CD8-positive, alpha-beta memory T cell (primary cell): ENCODE measurements at places on chromosomes 4 and X.

DNA sequence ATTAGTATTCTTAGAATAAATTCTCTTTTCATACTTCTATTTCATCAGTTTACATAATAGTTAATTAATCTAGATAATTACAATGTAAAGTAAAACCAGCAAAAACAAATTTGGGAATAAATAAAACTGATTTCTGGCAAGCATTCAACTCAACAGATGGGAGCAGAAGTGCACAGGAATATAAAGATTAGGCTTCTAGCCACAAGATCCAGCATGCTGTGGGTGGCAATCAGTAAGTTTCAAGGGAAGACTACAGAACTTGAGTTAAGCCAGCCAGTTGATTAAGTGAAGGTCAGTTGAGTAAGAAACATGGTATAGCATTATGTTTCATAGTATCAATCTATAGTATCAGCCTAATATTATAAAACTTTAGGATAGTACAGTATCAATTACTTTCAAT is 324.2 kb upstream of the AADAT start:
- DNase-seq: no peak

- no peak for DNase-seq
Measured at GRCh38 chrX:84339507-84340364, 151.7 kb upstream of the RPS6KA6 start.

DNA sequence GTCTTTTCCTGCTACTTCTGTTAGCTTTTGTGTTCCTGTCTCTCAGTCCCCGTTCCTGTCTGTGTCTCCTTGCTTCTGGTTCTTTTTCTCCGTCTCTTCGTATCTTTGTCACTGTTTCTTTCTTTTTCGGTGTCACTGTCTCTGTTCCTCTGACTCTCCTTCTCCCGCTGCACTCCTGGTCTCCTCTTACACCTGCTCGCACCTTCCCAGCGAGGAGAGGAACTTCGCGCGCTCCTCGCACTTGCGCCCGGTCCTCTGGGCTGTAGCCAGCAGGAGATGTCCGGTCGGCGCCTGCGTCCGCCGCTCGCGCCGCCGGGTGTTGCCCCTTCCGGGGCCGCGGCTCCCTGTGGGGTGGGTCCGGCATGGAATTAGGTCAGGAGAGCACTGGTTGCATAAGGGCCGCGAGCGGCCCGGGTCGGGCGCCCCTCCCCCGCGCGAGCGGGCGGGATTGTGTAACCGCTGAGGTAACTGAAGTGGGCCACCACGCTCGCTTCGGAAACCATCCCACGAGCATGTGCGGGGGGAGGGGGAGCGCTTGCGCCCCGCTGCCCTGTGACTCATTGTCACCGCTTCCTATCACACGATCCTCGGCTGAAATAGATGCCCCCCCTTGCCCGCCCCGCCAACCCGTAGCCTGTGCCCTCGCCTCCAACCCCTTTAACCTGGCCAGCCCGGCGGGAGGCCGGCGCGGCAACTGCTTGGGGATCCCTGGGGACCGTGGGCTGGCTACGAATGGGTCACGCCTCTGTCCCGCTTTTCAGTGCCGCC is 1.6 kb downstream of the LONRF3 start:
- DNase-seq: peak; percentile 35

DNA sequence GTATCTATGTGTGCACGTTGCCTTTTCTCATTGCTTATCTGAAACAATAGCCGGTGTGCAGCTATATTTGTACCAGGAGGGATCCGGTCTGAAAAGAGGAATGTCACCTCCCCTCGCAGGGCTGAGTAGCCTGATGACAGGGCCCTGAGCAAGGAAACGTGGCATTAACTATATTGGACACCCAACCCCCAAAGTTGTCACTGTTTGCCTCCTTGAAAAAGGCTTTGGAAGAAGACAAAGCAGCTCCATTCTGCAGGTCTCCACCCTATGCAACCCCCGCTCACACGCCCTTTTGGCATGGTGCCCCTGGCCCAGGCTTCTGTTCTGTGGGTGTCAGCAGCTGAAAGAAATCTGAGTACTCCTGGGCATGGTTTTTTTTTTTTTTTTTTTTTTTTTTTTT is 8.2 kb downstream of the PRRG3 start:
- no peak for DNase-seq

DNA sequence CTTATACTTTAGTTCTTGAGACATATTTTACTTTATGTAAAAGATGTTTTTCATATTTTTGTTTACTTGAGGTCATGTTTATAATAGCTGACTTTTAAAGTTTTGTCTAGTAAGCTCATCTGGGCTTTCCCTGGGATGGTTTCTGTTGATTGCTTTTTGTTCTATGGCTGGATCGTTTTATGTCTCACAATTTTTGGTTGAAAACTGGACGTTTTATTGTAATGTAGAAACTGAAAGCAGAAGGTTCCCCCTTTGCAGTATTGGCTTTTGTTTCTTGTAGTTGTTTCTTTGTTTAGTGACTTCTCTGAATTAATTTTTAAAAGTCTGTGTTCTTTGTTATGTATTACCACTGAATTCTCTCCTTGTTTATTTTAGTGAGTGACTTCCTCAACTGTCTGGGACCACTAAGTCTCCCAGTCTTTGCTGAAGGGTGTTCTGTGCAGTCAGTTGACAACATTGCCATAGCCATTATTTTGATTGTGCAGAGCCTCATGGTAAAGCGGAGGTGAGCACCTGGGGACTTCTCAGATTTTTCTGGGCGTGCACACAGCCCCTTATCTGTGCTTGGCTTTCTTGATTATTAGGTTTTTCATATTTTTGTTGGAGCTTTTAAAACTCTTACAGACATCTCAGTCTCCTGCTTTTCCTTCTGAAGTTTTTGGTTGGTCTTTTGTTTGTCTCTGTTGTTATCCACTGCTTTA is 31.0 kb downstream of the KDM6A start:
- DNase-seq: no peak
